ENCODE measurements at places on chromosomes 12 and 14. TPM values are rescaled to one million over a fixed set of nuclear protein-coding genes. Genes with fewer than 3 reads are reported as not detected.

Gene PCED1B
- total RNA-seq = 48.0 TPM

Gene ASCL1
- total RNA-seq = not detected

Gene LAG3
- not detected for total RNA-seq

DNA sequence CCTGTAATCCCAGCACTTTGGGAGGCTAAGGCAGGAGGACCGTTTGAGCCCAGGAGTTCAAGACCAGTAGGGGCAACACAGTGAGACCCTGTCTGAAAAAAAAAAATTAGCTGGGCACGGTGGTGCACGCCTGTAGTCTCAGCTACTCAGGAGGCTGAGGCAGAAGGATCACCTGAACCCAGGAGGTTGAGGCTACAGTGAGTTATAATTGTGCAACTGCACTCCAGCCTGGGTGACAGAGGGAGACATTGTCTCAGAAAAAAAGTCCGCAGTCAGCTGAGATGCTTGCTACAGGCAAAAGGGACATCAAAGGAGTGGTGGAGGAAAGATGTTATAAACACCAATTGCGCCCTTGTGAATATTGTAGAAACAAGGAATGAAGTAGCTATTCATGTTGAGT is 77.8 kb downstream of the NDUFA12 start:
- no peak for DNase-seq

- DNase-seq = no peak
These were observed 13.3 kb downstream of the SART3 start for GRCh38 chr12:108547686-108548085.

GRCh38 chr12:13044002-13044905 is at the start of gene FAM234B:
FAM234B (plus strand) TSS chr12:13044381; CDS start chr12:13044404, 23 bp downstream.
- DNase-seq = peak; percentile 76

Gene COQ10A
- 76.3 TPM for total RNA-seq

Gene TMEM233
- total RNA-seq = not detected
